ENCODE measurements at places on chromosomes 1 and 21.

- DNase-seq, result no peak
Observed at GRCh38 chr1:60889709-60890108, 192.7 kb upstream of the NFIA start.

GRCh38 chr1:32897082-32898049 lies 3.8 kb downstream of the TMEM54 start:
- DNase-seq, result no peak

DNA sequence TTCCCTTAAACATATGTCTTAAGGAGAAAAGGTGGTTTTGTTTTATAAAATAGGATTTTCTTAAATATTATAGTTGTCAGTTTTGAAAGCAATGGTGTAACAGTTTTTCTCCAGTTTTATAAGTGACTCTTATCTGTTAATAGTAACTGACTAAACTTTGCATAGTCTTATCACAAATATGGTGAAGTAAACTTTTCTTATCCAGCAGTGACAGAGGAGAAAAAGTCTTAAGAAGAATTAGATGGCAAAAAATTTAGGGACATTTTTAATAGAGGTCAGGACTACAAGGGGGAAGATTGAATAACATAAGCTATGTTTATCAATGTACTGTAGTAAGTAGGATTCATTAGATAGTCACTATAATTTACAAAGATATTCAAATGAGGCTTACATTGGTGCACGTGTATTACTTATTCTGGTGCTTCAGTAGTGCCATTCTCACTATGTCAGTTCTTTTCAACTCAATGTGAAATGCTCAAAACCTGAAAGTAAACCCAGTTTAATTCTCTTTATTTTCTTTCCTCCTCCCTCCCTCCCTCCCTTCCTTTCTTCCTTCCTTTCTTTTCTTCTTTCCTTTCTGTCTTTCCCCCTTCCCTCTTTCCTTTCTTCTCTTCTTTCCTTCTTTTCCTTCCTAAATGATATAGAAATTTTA lies 26.1 kb downstream of the F3 start:
- DNase-seq, result no peak

- DNase-seq, result no peak
Observed at GRCh38 chr1:63928186-63929105, 154.6 kb downstream of the ROR1 start.

- DNase-seq, result no peak
Observed at GRCh38 chr1:97721221-97721620, 199.6 kb downstream of the DPYD start.

GRCh38 chr1:35449334-35450008 lies 107.7 kb downstream of the KIAA0319L start:
- DNase-seq, result no peak

GRCh38 chr1:116569776-116570357 lies 959 bp downstream of the CD58 start:
- no peak for DNase-seq

- no peak for DNase-seq
Observed at GRCh38 chr1:67952071-67952470, 98.4 kb downstream of the DIRAS3 start.

- no peak for DNase-seq
Observed at GRCh38 chr1:160403244-160403643, 2.9 kb downstream of the VANGL2 start.

DNA sequence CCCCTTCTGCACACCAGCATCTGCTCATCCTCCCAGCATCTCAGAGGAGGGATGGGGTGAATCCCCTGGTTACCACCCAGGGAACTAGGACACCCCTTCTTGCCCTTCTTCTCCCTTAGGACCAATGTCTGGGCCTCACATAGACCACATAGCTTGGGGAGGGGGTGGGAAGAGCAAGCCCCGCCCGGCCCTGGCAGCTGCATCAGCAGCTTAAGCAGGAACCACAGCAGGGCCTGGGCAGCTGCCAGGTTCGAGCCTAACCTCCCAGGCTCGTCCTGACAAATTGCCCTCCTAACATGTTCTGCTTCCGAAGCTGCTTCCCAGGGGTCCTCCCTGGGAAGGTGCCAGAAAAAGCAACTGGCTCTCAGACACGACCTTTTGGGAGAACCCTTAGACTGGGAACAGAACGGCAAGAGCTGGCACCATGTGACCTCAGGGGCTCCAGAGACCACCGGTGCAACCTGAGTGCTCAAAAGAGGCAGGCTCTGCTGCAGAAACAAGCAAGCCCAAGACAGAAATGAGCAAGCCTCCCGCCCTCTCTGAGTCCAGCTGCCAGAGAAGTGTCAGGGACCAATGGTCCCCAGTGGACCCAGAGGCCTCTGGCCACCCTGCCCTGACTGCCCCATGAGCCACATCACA lies 18.4 kb upstream of the CLSTN1 start:
- DNase-seq, result peak; percentile 74

- no peak for DNase-seq
Observed at GRCh38 chr1:14627608-14628489, 29.4 kb downstream of the KAZN start.

GRCh38 chr21:28337315-28337714 lies 655.4 kb downstream of the LTN1 start:
- no peak for DNase-seq

DNA sequence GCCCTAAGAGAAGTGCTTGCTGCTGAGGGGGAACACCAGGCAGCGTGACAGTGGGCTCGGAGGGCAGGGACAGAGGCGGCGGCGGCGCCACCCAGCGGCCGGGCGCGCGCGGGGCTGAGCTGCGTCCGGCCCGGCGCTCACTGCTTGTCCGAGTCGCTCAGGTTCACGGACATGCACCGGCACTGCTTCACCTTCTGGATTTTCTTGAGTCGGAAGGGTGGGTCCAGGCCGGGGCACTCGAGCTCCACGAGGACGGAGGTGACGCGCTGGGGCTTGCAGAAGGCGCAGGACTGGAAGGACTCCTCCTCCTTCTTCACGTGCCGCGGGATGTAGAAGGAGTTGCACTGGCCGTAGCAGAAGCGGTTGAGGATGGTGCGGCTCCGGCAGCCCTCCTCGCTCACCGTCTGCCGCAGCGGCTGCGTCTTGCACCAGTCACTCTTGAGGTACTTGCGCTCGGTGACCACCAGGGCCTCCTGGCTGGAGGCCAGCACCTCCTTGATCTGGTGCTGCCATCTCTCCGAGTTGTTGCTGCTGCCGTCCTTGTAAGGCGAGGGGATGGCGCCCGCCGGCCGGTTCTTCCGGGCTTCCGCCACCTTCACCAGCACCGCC lies 119.0 kb downstream of the GREM2 start:
- DNase-seq, result no peak

- DNase-seq, result no peak
Observed at GRCh38 chr1:230629511-230629910, 12.8 kb upstream of the COG2 start.

- peak; percentile 19 for DNase-seq
Observed at GRCh38 chr1:9654834-9655723, 3.5 kb downstream of the PIK3CD start.

DNA sequence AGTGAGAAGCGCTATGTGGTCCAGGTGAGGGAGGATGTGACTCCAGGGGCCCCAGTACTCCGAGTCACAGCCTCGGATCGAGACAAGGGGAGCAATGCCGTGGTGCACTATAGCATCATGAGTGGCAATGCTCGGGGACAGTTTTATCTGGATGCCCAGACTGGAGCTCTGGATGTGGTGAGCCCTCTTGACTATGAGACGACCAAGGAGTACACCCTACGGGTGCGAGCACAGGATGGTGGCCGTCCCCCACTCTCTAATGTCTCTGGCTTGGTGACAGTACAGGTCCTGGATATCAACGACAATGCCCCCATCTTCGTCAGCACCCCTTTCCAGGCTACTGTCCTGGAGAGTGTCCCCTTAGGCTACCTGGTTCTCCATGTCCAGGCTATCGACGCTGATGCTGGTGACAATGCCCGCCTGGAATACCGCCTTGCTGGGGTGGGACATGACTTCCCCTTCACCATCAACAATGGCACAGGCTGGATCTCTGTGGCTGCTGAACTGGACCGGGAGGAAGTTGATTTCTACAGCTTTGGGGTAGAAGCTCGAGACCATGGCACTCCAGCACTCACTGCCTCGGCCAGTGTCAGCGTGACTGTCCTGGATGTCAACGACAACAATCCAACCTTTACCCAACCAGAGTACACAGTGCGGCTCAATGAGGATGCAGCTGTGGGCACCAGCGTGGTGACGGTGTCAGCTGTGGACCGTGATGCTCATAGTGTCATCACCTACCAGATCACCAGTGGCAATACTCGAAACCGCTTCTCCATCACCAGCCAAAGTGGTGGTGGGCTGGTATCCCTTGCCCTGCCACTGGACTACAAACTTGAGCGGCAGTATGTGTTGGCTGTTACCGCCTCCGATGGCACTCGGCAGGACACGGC lies 2.2 kb downstream of the CELSR2 start:
- DNase-seq, result no peak

- no peak for DNase-seq
Observed at GRCh38 chr1:49686107-49686506, 337.6 kb downstream of the AGBL4 start.

DNA sequence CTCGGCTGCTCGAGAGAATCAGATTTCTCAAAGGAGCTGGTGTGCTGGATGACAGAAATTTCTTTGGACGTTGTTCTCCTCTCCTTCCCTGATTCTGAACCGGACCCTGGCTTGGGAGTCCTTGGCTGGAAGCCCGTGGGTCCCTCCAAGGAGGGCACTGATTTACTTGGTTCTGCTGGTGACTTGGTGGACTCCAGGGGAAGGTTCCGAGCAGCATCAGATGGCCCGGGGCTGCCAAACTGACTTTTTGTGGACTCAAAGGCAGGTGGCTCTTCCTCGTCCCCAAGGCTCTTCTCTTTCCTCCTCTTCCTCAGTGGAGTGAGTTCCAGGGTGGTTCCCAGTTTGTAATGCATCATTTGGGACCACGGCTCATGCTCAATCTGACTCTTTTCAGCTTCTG lies 97.9 kb upstream of the EDN2 start:
- DNase-seq, result no peak

DNA sequence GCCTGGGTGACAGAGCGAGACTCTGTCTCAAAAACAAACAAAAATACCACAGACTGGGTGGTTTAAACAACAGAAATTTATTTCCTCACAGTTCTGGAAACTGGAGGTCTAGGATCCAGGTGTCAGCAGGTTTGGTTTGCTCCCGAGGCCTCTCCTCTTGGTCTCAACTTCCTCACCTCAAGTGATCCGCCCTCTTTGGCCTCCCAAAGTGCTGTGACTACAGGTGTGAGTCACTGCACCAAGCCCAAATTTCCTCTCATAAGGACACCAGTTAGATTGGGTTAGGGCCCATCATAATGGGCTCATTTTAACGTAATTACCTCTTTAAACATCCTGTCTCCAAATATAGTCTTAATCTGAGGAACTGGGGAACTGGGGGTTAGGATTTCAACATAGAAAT lies 35.5 kb downstream of the MFSD2A start:
- DNase-seq, result no peak

- DNase-seq, result peak; percentile 31
Observed at GRCh38 chr1:178542554-178543289, 29.8 kb downstream of the TEX35 start.

- no peak for DNase-seq
Observed at GRCh38 chr1:160623862-160624261, 23.0 kb downstream of the SLAMF1 start.

DNA sequence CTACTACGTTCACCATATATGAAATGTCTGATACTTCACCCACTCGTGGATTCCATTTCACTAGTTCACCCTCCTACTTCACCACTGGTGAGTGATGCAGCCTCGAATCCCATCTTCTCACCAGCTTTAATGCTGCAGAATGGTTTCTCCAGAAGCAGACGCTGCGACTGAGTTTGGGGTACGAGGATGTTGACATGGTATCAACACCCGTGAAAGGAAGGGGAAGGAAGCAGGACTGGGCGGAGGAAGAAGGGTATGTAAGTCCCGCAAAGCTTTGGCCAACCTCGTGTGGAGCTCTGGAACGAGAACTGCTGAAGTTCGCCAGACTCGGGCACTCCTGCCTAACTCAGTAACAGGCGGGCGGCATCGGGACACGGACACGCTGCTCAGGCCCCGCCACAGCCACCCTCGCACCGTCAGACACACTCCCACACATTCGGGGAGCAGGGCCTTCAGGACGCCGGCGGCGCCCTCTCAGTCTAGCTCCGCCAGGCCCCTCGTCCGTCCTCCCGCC lies 833 bp upstream of the DIP2A start:
- DNase-seq, result no peak

GRCh38 chr1:104648269-104648691 lies 898.6 kb downstream of the AMY1C start:
- peak; percentile 22 for DNase-seq

DNA sequence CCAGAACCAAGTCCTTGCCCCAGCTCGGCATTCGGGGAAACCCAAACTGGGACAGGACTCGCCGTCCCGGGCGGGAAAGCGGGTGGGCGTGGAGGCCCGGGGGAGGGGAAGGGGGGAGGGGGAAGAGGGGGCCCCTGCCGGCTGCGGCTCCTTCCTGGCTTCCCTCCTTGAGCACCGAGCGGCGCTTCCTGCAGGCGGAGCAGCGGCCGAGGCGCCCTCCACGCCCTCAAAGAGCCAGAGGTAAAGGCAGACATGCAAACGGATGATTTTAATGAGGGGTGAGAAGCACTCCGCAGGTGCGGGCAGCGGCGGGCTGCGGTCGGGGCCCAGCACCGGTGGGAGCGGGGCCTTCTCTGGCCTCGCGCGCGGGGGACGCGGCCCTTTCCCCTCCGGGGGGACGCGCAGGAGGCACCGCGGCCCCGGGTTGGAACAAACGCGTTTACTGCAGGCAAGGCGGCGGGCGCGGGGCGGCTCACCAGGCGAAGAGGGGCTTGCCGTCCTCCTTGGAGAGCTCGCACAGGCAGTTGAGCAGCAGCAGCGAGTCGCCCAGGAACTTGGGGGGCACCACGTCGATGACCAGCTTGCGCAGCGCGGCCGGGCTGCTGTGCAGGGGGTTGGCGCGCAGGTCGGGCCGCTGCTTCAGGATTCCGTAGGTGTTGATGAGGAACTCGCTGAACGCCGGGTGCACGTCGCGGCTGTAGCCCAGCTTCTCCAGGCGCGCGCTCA lies 5.7 kb upstream of the FTCD start:
- DNase-seq, result no peak

GRCh38 chr1:15966081-15966955 lies 9.6 kb downstream of the ZBTB17 start:
- DNase-seq, result no peak

GRCh38 chr1:16441282-16441665 lies 750 bp downstream of the NECAP2 start:
- DNase-seq, result no peak

DNA sequence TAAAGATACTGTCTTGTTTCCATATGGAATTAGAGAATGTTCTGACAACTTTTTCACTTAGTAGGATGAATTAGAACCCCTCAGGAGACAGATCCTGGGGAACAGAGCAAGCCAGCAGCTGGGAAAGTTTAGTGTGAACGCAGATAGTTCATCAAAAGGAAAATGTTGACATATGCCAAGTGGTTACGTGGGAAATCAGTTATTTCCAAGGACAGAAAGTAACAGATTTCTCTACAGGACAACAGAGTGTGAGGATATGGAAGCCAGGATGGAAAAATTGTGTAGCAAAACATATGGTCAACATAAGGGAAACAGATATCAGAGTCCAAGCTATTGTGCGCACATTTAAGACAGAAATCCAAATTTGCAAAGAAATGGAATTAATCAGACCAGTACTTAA lies 419.5 kb downstream of the LRRIQ3 start:
- no peak for DNase-seq

GRCh38 chr1:70495370-70495769 lies 84.3 kb downstream of the CTH start:
- no peak for DNase-seq

GRCh38 chr1:64421377-64421776 lies 48.6 kb upstream of the CACHD1 start:
- no peak for DNase-seq

GRCh38 chr1:147245586-147246021 lies 3.1 kb downstream of the CHD1L start:
- no peak for DNase-seq

- no peak for DNase-seq
Observed at GRCh38 chr21:42392731-42393442, 3.0 kb downstream of the TMPRSS3 start.

GRCh38 chr1:117607471-117607870 lies 1.6 kb downstream of the TENT5C start:
- DNase-seq, result no peak

Data from NCI-H2171 (cell line).